ENCODE measurements at places on chromosomes 4 and X.

- DNase-seq = no peak
Observed at GRCh38 chr4:42716996-42717395, 60.1 kb upstream of the ATP8A1 start.

- DNase-seq = no peak
Observed at GRCh38 chr4:142551517-142552305, 294.4 kb downstream of the INPP4B start.

- DNase-seq = no peak
Observed at GRCh38 chrX:100263650-100264049, 146.4 kb downstream of the PCDH19 start.

- no peak for DNase-seq
Observed at GRCh38 chr4:107896646-107897045, 34.7 kb upstream of the CYP2U1 start.

- no peak for DNase-seq
Observed at GRCh38 chr4:115505326-115505725, 391.9 kb upstream of the NDST4 start.

DNA sequence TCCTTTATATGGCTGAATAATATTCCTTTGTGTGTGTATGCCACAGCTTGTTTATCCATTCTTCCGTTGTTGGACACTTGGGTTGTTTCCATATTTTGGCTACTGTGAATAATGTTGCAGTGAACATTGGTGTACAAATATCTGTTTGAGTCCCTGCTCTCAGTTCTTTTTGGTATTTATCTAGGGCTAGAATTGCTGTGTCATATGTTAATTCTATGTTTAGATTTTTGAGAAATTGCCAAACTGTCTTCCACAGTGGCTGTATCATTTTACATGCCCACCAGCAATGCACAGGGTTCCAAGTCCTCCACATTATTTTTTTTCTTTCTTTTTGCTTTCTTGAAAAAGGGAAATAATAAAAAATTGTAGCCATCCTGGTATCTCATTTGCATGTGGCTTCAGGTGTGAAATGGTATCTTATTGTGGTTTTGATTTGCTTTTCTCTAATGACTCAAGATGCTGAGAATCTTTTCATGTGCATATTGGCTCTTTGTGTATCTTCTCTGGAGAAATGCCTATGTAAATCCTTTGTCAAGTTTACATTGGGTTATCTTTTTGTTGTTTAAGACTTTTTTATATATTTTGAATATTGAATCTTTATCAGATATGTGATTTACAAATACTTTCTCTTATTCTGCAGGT is 129.7 kb downstream of the RAPGEF2 start:
- no peak for DNase-seq

- DNase-seq = no peak
Observed at GRCh38 chr4:10336471-10336870, 120.8 kb downstream of the ZNF518B start.

- no peak for DNase-seq
Observed at GRCh38 chrX:47482065-47482511, 934 bp downstream of the ZNF41 start.

DNA sequence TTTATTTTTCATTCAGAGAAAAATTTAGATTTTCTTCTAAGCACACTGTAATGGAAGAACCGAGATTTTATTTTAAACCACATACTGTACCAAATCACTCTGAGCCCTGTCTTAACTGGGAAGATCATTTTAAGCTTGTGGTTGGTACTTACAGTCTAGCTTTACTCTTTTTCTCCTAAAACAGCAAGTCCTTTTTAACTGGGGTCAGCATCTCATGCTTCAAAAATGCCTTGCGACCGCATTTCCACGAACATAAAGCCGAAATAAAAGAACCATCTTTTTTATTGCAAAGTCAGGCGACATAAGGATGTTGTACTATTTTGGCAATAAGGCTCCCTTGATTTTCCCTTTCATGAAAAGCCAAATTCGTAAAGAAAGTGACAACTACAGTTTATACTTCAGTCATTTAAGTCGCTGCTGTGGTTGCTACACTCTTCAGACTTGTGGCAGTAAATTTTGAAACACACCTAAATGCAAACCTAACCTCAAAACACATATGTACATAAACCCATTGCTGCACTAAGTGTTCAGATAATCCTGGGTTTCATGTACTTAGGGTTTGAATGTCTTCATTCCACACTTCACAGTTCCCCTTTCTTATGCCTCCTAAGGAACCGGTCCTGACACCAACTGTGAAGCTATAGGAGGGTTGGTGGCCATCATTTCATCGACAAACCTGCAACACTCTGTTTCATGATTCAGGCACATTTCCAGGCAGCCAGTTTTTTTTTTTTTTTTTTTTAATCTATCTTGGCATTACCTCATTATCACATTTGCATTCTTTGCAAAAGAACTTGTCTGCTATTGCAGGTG is 3.0 kb downstream of the STOX2 start:
- DNase-seq = no peak
